ENCODE measurements at places on chromosomes 16 and 17.

DNA sequence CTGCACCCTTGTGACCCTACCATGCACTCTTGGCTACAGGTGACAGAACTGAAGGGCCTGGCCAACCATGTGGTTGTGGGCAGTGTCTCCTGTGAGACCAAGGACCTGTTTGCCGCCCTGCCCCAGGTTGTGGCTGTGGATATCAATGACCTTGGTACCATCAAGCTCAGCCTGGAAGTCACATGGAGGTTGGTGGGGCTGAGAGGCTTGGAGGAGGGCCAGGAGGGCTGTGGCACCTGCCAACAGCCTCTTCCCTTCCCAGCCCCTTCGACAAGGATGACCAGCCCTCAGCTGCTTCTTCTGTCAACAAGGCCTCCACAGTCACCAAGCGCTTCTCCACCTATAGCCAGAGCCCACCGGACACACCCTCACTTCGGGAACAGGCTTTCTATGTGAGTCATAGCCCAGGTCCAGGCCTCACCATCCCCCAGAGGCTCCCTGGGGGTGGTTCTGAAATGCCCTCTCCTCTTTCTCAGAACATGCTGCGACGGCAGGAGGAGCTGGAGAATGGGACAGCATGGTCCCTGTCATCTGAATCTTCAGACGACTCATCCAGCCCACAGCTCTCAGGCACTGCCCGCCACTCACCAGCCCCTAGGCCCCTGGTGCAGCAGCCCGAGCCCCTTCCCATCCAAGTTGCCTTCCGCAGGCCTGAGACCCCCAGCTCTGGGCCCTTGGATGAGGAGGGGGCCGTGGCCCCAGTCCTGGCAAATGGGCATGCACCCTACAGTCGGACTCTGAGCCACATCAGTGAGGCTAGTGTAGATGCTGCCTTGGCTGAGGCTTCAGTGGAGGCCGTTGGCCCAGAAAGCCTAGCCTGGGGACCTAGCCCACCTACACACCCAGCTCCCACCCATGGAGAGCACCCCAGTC is 13.0 kb downstream of the RIPOR1 start:
- no peak for DNase-seq

GRCh38 chr16:85136213-85136701 is 24.0 kb upstream of the CIBAR2 start:
- no peak for DNase-seq

GRCh38 chr16:58046054-58046881 is 20.7 kb downstream of the MMP15 start:
- no peak for DNase-seq

GRCh38 chr16:68644296-68644695 is 814 bp upstream of the CDH3 start:
- no peak for DNase-seq

GRCh38 chr17:44390250-44390870 is 911 bp upstream of the ITGA2B start:
- DNase-seq, result no peak

DNA sequence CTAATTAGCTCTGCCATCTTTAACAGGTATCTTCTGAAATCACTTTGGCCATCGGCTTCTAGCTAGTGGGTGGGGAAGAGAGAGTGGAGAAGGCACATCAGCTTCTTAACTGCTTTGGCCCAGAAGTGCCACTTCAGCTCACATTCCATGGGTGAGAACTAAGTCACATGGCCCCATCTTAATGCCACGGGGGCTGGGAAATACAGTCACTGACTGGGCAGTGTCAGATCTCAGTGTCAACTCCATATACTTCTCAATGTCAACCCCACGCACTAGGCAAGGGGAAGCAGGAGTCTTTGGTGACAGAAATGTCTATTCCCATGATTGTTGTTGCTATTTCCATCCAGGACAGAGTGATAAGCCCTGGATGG is 29.4 kb downstream of the CCR7 start:
- no peak for DNase-seq

- DNase-seq, result no peak
These were observed 341.4 kb downstream of the CDH11 start for GRCh38 chr16:64780445-64780844.

- no peak for DNase-seq
These were observed 31.3 kb downstream of the ARHGAP23 start for GRCh38 chr17:38459567-38459966.

DNA sequence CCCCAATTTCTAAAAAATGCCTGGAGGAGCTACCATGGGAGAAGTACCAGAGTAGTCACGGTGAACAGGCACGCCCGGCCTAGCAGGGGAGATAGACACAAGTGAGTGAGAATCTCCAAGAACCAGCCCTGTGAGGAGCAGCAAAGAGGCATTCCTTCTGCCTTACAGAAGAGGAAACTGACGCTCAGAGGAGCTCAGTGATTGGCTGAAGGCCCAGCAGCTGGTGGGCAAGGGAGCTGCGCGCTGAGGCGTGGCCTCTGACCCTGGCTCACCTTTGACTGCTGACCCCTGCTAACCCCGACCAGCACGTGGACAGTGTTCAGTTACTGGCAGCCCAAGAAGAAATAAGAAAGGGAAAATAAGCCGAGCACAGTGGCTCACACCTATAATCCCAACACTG is 1.8 kb downstream of the C16orf96 start:
- DNase-seq, result no peak

- no peak for DNase-seq
These were observed 3.1 kb downstream of the BEAN1 start for GRCh38 chr16:66430214-66430613.

DNA sequence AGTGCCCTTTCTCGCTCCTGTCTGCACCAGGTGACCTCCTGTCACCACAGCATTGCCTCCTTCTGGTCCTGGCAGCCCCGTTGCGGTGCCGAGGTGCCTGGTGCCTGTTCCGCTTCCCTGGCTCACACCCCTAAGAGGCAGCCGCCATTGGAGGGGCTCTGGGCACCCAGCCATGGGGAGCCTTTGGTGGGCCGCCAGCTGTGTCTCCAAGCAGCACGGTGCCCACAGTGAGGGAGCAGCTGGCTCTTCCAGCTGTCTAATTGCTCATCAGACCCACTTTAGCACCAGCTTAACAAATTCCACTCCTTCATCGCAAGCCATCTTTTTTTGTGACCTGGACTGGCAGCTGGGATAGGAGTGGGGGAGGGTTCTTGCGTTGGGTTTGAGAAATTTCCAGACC is 276.1 kb downstream of the SNX29 start:
- no peak for DNase-seq

DNA sequence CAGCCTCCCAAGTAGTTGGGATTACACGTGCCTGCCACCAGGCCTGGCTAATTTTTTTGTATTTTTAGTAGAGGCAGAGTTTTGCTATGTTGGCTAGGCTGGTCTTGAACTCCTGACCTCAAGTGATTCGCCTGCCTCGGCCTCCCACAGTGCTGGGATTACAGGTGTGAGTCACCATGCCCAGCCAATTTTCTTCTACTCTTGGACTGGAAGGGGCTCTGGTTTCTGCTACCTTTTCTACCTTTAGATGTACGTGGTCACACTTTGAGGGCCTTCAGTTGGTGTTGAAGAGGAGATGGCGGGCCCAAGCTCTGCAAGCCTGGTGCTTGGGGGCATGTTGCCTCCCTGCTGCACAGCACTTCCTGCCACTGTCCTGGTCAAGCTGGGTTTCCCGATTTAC is 173.6 kb downstream of the PRKCA start:
- no peak for DNase-seq

GRCh38 chr16:25693631-25694030 is 1.9 kb downstream of the HS3ST4 start:
- no peak for DNase-seq

- no peak for DNase-seq
These were observed 87.0 kb downstream of the IRX3 start for GRCh38 chr16:54199487-54200160.

GRCh38 chr16:14505846-14506245 is 124.2 kb downstream of the PARN start:
- no peak for DNase-seq

DNA sequence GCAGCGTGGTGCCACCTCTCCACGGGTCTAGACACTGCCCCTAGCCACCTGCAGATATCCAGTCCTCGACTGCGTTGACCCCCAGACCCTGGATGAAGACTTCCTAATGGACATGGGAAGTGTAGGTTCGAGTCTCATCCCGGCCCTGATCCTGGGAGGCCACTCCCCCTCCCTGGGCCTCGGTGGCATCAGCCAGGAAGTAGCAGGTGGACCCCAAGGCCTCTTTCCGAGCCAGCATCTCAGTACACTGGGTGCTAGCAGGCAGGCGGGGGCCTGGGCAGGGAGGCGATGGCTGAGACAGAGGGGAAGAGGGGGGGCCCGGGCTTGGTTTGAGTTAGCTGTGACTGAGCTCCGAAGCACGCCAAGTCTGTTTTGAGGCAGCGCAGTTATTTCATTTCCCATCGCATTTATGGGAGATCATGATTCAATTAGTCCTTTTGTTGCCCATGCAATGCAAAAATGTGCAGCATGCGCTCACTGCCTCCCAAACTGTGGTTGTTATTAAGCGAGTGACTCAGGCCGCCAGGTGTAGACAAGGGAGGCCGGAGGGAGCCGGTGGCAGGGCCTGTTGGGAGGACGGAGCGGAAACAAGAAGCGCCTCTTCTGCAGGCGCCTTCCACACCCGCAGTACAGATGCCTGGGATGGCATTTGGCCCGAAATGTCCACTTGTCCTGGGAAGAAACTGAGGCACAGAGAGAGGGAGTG is 25.3 kb upstream of the ZNF469 start:
- no peak for DNase-seq

DNA sequence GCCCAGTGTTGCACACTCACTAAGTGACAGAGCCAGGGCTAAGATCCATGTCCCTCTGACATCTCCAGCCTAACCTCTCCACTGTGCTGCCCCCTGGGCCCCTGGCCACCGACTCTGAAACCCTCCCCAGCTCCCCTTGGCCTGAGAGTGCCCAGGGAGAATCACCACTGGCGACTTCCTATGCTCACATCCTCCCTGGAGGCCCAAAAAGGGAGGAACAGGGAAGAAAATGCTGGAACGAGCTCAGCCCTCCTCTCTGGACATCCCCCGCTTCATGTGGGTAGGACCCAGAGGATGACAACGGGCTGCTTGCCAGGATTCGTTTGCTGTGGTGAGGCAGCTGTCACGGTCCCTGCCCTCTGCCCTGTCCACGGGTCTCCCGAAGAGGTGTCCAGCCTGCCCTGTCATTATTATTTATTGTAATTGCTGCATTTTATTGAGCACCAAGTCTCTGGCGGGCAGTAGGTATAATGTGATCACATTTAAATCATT is 153.5 kb upstream of the RPL38 start:
- no peak for DNase-seq

DNA sequence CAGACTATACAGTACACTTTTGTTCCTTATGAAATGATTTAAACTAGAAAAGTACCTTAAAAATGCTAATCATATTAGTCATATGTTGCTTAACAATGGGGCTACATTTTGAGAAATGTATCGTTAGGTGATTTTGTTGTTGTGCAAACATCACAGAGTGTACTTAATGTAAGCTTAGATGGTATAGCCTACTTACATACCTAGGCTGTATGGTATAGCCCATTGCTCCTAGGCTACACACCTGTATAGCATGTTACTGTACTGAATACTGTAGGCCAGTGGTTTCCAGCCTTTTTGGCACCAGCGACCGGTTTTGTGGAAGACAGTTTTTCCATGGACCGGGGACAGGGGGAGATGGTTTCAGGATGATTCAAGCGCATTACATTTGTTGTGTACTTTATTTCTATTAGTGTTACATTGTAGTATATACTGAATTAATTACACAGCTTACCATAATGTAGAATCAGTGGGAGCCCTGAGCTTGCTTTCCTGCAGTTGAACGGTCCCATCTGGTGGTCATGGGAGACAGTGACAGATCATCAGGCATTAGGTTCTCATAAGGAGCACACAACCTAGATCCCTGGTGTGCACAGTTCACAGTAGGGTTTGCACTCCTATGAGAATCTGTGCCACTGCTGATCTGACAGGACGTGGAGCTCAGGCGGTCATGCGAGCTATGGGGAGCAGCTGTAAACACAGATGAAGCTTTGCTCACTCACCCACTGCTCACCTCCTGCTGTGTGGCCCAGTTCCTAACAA is 35.0 kb upstream of the MRC2 start:
- no peak for DNase-seq

GRCh38 chr16:55289353-55289752 is 34.6 kb upstream of the IRX6 start:
- no peak for DNase-seq

DNA sequence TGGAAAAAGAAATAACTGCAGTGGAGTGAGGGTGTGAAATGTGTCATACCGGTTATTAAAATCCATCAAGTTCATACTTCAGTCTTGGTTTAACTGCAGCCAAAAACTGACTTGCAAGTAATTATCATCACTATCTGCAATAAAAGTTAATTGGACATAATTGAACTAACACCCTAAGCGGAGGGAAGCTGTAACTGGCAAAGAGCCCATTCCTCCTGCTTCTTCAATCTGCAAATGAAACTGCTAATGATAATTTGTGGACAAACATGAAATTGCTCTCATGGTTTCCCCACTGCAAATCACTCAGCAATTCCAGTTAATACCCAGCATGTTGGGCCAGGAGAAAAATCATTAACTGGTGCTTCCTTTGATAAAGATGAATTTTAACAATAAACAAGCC is 46.5 kb downstream of the FAM222B start:
- no peak for DNase-seq

- peak; percentile 40 for DNase-seq
These were observed 2.5 kb upstream of the RAB11FIP4 start for GRCh38 chr17:31388770-31389656.

DNA sequence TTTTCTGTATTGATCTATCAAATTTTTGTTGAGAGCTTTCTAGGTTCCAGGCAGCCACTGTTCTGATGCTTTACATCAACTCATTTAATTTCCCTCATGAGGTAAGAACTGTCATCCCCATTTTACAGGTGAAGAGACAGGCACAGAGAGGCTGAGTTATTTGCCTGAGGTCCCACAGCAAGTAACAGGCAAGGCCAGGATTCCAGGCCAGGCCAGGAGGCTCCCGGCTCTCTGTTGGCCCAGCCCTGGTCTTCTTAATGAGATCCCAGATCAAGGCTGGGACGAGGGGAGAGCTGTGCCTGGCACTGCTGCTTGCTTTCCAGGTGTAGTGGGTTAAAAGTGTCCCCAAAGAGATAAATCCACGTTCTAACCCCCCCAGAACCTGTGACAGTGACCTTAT is 22.4 kb upstream of the RMI2 start:
- no peak for DNase-seq

GRCh38 chr16:715477-716199 is 720 bp downstream of the METRN start:
- DNase-seq, result peak; percentile 79

GRCh38 chr17:21418446-21419298 is 42.5 kb downstream of the KCNJ12 start:
- DNase-seq, result no peak

- no peak for DNase-seq
These were observed 65.2 kb downstream of the KLHDC4 start for GRCh38 chr16:87700406-87701077.

- no peak for DNase-seq
These were observed 786 bp upstream of the CDK5RAP3 start for GRCh38 chr17:47969930-47970724.

- peak; percentile 96 for DNase-seq
These were observed at the start of gene ALDOC for GRCh38 chr17:28576758-28577465. TSS of gene ALDOC (minus strand) at chr17:28576895. CDS start at chr17:28575532, 1,363 bp downstream.

GRCh38 chr16:53713403-53714204 is 9.6 kb downstream of the FTO start:
- DNase-seq, result no peak
